ENCODE measurements at places on chromosomes 7 and 10.

- DNase-seq, result no peak
These were observed 63.8 kb downstream of the SLC37A3 start for GRCh38 chr7:140334341-140335057.

DNA sequence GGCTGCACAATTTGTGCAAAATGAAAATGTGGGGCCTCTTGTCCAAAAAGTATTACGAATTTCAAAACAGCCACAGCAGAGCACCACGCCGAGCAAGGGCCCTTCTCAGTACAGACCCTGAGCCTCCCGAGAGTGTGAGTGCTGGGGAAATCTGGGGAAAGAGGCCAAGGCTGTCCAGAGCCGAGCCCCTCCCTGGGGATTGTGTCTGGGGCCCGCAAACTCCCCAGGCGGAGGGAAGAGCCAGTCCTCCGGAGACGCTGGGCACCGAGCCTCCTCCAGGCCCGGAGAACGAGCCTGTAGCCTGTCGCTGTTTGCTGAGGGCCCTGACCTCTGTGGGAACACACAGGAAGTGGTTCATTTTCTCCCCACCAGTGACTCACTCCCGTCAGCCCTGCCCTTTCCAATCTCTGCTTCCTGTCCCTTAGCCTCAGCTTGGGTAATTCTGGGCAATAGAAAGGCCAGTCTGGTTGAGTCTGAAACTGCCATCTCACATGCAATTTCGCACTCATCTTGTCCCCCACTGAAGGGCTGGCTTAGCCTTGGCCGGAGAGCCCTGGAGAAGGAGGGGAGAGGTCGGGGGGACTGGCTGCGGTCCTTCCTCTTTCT is 19.5 kb upstream of the GNA12 start:
- DNase-seq, result peak; percentile 12

- DNase-seq, result no peak
These were observed 246.9 kb upstream of the GLI3 start for GRCh38 chr7:42483886-42484285.

GRCh38 chr10:110274647-110275046 is 30.1 kb downstream of the SMNDC1 start:
- DNase-seq, result no peak

DNA sequence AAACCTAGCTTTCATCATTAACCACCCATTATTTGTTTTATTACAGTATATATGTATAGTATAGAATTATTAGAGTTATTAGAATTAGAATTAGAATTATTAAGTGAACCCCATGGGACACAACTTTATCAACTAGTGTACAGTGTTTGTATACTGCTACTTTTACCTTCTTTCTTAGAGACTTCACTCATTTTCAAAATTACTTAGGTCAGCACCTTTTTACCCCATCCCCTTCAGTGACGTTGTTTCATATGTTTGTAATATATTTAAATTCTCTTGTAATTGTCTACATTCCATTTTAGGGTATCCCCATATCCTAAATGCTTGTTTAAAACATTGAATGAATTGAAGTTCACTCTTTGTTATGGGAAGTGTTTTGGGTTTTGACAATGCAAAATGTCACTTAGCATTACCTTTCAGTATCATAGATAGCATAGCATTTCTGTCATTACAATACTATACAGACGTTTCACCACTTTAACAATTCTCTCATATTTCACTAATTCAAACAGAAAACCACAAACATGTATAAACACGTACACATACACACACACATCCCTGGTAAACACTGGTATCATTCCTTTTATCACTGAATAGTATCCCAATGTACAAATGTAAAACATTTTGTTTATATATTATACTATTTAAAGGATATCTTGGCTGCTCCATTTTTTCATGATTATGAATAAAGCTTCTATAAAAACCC is 229.9 kb upstream of the MAGI2 start:
- no peak for DNase-seq

GRCh38 chr7:378551-379455 is 88.8 kb downstream of the FOXL3 start:
- no peak for DNase-seq

- peak; percentile 57 for DNase-seq
These were observed 24.3 kb downstream of the SLC29A3 start for GRCh38 chr10:71343392-71343773.

DNA sequence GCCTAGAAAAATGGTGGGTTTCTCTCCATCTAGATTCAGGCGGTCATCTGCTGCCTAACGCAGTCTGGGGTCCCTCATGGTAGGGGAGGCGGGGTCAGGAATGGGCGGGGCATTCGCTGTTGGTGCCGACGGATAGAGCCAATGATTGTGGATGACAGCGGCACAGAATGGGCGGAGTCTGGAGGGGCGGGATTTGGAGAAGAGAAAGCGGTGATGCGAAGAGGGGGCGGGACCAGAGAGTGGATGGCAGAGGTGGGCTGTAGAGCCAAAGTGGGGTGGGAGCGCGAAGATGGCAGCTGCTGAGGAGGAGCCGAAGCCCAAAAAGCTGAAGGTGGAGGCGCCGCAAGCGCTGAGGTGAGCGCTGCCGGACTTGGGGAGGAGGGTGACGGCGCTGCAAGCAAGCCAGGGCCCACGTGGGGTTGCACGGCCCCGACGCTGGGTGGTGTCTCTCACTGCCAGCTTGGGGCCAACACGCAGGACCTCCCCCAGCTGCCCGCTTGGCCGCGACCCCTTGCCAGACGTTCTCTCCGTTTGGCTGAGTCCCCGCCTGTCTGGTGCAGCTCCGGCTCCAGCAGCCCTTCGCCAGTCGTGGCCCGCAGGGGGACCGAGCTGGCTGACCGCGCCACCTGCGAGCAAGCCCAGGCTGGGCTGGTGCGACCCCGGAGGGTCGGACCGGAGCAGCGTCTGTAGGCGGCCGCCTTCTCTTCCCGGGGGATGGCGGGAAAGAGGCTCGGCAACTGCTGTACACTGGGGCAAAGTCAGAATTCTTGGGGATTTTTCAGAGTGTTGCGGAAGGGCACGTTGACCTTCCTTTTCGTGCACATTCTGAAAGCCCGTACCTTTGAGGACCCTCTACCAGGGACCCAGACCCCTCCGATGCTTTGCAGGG is at the start of gene ADK:
TSS of gene ADK (plus strand) at position 232 of the 889 bp plus-strand sequence. CDS start at position 290, 58 bp downstream.
- peak; percentile 95 for DNase-seq

DNA sequence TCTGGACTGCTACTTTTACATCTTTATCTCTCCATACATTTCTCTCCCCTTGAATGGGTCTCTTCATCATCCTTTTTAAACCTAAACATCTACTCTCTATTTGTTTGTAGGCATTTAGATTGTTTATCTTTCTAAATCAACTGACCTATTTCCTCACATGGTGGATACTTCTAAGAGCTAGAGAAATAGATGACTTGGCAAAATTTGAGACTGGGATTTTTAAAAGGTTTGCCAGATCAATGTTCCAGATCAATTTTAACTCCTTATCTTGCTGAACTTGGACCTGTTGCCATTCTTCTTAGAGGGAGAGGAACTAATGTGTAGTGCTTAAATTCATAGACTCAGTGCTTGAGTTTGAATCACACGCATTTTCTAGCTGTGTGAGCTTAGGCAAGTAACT is 144.2 kb upstream of the STEAP4 start:
- no peak for DNase-seq

GRCh38 chr7:77824636-77825035 is 26.1 kb downstream of the PHTF2 start:
- no peak for DNase-seq

DNA sequence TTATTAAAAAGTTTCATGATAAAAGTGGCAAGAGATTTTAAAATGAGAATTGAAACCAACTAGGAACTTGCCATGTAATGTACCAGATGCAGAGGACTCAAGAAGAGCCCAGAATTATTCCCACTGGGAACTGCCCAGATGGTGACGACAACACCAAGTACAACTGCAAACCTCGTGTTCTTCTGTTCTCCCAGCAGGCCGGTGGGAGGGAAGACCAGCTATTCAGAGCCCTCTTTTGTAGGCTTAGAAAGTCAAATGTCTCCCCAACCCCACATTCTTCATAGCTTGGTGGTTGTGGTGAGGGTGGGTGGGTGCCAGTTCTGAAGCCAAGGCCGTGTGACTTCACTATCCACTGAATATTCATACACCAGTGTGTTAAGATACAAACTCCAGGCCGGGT is 54.3 kb upstream of the ITGB1 start:
- no peak for DNase-seq

DNA sequence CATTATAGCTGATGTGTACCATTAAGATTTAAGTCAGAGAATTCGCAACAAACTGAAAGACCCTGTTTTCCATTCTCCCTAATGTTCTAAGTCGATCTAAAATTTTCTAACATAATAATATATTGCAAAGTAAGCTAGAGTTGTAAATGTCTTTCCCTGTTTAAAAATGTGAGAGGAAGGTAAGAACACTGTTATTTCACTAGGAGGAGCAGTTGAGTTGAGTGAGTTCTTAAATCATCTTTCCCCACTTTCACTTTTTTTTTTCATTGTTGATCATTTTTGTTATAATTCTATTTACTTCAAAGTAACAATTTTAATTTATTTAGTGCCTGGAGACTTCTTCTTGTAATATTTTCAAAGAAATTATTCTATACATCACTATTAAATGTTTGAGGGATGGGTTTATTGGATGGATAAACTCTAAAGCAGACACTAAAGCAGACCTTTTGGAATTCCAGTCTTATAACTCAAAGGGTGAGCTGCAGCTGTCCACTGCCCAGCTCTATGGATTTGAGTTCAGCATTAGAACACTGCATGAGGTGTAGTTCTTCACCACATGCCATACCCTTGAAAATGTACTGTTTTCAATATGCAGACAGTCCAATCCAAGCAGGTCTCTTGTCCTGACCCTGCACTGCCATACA is 181.3 kb upstream of the FZD1 start:
- no peak for DNase-seq

DNA sequence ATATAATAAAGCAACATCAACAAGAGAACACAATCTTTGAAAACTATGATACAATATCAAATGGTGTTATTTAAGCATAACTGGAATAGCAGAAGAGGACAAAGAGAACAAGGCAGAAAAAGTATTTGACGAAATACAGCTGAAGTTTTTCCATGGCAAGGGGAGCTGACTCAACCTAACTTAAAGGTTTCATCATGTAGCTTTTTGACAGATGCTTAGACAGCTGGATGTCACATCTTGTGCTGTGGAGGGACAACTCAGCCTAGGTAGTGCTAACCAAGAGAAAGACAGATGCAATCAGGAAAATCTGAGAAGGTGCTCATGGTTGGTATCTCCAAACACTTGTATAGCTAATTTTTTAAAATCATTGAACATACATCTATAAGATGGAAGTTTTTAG is 208.2 kb downstream of the TFEC start:
- no peak for DNase-seq

GRCh38 chr7:155219947-155220769 is 77.5 kb upstream of the INSIG1 start:
- no peak for DNase-seq
